ENCODE measurements at places on chromosomes 16 and 17. TPM values are rescaled to one million over a fixed set of nuclear protein-coding genes. Genes with fewer than 3 reads are reported as not detected.

The ZNF319 gene
- total RNA-seq = 3.2 TPM

The FOXF1 gene
- total RNA-seq = 39.0 TPM

The PMFBP1 gene
- 0.29 TPM for total RNA-seq

The DRC3 gene
- 0.83 TPM for total RNA-seq

The CRHR1 gene
- not detected for total RNA-seq

The CCL8 gene
- total RNA-seq = 1.2 TPM

The PIPOX gene
- 3.0 TPM for total RNA-seq

The EFNB3 gene
- total RNA-seq = 0.83 TPM

The HASPIN gene
- total RNA-seq = 5.1 TPM

The RNF166 gene
- 7.3 TPM for total RNA-seq

The KIFC3 gene
- total RNA-seq = 38.0 TPM

The LRRC37A gene
- 2.5 TPM for total RNA-seq

The KRT27 gene
- total RNA-seq = not detected

The USP31 gene
- total RNA-seq = 5.8 TPM

The LPO gene
- not detected for total RNA-seq

The IL21R gene
- 2.2 TPM for total RNA-seq
